NCI-H460 (cell line): ENCODE measurements at places on chromosomes 12 and 14. TPM values are rescaled to one million over a fixed set of nuclear protein-coding genes. Genes with fewer than 3 reads are reported as not detected.

Gene OSGEP
- total RNA-seq, result 29.6 and 32.6 TPM in 2 replicates

Gene NPC2
- total RNA-seq, result 59.3 and 74.8 TPM in 2 replicates

Gene FLRT2
- total RNA-seq, result 43.4 and 45.0 TPM in 2 replicates

Gene KLHL33
- total RNA-seq, result not detected in 2 replicates

Gene KRT6B
- not detected in 2 replicates for total RNA-seq

- DNase-seq, result peak; percentile 49
Measured at GRCh38 chr12:110577864-110578693, 5.0 kb downstream of the PPTC7 start.

DNA sequence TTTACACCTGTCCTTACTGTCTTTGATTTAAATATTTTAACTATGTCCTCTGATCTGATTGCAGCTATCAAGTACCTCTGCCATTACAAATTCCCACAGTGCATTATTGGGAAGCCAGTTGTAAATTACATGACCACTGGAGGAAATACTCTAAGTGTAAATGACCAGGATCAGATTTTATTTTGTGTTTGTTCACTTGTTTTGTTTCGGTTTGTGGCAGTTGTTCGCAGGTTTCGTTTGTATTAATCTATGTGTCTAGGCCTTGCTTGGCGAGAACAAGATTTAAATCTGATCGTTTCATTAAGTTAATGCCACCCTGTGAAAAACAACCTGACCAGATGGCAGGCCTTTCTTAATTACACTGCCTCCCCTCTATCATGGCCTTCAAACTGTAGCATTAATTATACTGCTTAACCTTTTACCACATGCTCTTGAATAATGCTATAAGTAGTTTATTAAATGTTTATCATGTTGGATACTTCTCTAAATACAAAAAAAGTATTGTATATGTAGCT lies 990.1 kb downstream of the TMTC2 start:
- DNase-seq, result no peak

- no peak for DNase-seq
Measured at GRCh38 chr12:124741211-124741610, 122.5 kb downstream of the SCARB1 start.

GRCh38 chr12:89695830-89696229 lies 12.8 kb downstream of the ATP2B1 start:
- no peak for DNase-seq

DNA sequence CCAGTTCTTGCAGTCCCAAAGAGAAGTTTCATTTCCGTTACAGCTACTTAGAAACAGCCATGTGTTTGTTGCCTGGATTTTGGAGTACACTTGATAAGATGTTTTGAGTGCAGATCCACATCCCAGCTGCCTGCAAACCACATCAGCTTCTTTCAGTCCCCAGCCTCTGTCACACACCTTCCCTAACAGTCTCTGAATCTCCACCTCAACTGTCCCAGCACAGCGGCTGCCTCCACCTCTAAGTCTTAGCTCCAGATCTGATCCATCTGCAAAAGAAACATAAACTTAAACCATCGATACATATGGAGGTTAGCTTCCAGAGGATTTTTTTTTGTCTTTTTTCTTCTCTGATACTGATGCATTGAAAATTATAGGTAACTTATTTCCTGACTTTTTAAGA lies 8.4 kb downstream of the CD163 start:
- no peak for DNase-seq

DNA sequence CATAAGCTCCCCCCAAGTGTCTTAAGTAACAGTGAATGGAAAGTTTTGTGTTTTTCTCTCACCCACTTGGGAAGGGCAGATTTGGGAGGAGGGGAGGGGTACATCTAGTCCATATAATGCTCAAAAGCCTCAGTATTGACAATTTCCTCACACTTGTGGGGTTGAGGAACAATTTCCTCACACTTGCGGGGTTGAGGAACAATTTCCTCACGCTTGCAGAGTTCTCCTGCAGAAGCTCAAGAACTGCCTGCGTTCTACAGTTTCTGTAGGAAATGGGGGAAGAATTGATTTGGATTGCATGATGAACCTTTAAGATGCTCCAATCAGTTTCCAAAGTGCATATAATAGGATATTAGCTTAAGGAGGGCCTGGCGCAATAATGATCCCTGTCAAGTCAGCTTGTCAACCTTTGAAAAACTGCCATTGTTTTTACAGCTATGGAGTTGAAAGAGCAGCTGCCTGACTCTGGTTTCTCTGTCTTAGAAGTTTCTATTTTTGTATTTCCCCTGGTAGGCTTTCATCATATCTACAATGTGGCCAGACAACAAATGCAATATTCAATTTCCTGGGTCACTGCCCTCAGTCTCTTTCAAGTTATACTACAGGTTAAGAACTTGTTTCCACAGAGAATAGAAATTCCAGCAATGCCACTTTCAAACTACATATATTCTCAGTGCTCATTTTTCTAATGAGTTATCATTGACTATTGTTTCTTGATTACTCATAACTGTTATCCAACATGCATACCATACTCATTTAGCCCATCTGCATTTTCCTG lies 66.5 kb downstream of the PLEKHG7 start:
- DNase-seq, result no peak

DNA sequence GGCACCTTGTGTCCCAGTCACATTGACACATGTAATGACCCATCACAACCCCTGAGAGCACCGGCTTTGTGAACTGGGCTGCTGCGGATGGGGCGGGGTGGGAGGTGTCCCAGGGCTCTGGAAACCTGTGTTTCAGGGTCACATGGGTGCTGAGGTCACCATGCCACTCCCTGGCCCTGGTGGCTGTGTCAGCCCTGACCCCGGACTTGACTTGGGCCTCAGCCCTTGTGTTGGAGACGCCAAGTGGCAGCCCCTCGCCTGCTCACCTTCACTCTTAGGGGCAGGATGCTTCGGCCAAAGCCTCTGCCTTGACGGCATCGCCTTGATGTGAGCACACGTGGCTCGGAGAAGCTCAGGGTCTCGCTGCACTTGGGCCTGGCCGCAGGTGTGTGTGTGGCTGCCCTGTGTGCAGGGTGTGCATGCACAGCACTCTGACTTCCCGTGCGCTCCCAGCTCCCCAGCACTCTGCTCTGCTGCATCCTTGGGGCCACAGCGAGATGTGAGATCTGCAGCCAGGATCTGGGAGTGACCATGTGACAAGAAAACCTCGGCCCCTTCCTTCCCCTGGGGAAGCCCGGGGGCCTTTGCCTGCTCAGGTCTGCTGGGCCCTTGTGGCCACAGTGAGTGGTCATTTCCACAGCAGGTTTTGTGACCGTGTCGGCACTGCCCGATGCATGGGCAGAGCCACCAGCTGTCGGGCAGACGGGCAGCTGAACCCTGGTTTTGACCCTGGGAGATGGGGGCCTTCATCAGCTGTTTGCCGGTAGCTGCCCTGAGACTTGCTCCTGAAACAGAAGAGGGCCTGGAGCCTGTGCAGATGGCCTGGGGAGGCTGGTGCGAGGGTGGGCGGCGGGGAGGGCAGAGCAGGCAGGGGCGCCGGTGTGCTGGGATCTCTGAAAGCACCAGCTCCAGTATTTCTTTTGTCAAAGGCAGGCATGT lies 167.4 kb downstream of the KIF26A start:
- no peak for DNase-seq

GRCh38 chr12:38930990-38931389 lies 25.6 kb upstream of the CPNE8 start:
- no peak for DNase-seq

DNA sequence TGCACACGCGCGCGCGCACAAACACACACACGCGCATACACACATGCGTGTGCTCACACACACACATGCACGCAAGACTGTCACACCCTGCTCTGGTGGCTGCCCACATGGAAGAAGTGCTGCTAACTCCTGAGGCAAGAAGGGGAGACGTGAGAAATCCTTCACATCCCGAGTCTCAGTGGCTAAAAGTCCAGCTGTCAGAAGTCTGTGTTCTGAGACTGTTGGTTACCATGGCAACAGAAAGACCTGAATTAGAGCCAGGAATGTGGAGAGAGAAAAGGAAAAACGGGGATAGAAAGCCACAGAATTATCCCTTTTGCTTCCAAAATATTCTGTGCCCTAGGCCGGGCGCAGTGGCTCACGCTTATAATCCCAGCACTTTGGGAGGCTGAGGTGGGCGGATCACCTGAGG lies 71.2 kb downstream of the PPFIBP1 start:
- no peak for DNase-seq

- no peak for DNase-seq
Measured at GRCh38 chr12:45411626-45412025, 195.7 kb downstream of the ANO6 start.

DNA sequence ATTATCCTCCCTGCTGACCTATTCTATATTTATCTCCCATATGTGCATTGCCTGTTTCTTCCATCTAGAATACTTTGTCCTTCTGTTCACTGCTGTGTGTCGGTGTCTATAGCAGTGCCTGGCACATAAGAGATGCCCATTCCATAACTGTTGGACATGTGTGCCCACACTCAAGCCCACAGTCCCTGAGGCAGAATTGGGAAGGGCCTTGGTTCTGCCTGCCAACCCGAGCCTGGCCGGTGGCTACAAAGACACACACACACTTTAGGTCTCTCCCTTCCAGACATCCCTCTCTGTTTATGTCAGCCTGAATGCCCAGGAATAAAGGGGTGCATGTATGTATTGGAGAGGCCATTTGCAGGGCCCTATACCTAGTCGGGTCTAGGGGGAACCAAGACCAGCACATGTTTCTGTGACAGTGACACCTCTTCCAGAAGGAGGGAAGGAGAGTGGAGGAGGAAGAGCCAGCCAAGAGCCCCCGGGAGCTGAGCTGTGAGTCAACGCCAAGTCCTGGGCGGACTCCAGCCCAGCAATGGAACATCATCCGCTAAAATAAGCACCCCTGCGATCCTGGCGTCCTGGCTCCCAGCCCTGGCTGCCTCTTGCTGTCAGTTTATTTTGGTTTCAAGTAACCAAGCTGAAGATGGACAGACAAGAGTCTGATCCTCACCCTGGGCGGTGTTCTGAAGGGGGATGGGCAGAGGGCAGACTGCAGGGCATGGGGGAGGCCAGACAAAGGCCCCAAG lies 4.3 kb upstream of the ASB2 start:
- DNase-seq, result no peak

- no peak for DNase-seq
Measured at GRCh38 chr14:105150026-105150367, 18.6 kb downstream of the JAG2 start.

DNA sequence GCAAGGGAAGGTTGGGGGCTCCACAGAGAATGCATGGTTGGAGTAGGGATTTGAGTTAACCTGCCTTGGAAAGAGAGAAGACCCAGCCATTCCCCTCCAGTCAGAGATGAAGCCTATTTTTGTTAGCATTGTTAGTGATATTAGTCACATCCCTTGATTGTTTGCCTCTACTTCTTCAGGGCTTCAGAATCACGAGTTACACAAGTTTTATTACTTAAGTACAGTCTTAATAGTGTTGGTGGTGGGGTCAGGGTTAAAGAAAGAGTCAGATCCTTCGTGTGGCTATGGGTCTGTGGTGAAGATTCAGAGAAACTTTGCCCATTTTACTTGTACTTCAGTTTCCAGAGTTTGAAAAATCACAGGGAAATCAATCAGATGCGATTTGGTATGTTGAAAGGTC lies 363.1 kb downstream of the LRIG3 start:
- no peak for DNase-seq

DNA sequence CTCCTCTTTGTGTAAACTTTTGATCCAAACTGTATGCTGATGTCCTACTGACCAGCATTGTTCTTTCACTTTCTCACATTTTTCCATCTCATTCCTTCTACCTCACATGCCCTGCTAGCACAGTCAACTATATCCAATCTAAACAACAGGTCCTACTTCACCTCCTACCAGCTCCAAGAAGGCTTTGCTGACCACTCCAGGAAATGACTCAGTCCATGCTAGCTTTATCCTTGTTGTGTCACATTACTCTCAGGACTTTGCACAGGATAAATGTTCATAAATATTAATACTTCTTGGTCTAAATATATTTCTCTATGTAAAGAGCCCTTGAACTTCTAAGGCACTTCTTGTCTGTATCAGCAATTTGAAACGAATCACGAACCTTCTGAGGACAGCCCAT lies 64.9 kb upstream of the PCED1B start:
- no peak for DNase-seq

DNA sequence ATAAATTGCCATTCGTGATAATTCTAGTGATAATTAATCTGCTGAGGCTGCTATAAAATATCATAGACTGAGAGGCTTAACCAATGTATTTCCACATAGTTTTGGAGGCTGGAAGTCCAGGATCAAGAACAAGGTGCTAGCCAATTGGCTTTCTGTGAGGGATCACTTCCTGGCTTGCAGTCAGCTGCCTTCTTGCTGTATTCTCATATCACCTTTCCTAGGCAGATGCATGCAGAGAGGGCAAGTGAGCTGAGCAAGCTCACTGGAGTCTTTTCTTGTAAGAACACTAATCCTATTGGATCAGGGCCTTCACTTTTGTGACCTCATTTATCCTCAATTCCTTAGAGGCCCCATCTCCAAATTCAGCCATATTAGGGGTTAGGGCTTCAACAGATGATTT lies 640.7 kb downstream of the DIO2 start:
- no peak for DNase-seq

- no peak for DNase-seq
Measured at GRCh38 chr12:13194401-13195110, 2.0 kb upstream of the EMP1 start.

DNA sequence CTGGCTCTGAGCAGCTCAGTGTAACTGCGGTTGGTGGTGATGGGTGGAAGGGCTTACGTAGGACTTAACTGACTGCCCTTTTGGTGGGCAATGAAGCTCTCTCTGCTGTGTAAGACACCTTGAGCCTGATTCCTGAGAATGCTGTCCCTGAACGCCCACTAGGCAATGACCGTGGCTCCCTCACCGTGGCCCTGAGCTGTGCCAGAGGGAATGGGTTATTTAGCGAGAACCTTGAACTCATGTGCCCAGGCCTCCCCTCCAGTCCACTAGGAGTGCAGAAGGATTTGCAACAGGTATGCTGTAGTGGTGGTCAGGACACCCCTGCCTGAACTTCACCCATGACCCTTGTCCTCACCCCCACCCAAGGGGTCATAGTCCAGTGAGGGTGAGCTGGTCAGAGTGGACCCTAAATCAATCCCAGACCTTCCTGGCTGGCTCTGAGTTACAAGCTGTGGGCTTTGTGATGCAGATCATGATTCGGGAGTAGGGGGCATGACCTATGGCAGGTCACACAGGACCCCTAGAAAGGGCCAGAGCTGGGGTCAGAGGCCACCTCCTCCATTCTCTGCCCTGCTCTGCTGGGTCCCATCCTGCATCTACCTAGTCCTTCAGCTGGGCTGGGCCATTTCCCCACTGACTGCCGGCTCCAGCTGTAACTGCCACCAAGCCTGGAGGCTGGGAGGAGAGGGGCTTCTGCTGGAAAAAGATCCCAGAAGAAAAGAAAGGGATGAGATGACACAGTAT lies 14.5 kb upstream of the ANKRD33 start:
- DNase-seq, result no peak

DNA sequence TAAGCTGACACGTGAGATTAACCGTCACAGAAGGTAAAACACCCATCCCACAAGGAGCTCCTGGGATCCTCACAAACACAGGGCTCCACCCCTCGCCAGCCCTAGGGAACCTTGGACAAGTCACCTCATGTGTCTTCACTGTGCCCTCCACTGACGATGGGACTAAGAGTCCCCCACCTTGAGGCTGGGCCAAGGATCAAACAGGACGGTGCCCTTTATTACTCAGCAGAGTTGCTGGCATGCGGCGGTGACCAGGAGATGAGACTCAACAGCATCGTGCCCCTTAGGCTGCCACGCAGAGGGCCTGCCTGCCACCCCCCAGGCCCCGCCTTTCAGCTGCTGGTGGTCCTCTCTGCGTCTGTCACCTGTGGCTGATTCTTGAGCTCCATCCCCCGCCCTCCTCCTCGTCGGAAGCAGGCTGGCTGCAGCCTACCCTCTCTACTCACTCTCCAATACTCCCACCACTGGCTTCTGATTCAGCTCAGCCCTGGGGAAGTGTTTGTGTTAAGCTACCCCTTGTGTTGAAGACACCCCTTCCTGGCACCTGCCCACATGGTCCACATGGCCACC lies 105.2 kb downstream of the DICER1 start:
- no peak for DNase-seq

- no peak for DNase-seq
Measured at GRCh38 chr12:82883394-82884355, 197.0 kb downstream of the TMTC2 start.
